Osteoblast (primary cell): ENCODE measurements at places on chromosomes 1 and 21. TPM values are rescaled to one million over a fixed set of nuclear protein-coding genes. Genes with fewer than 3 reads are reported as not detected.

SGIP1 gene
- 17.4 and 31.5 TPM in 2 replicates for total RNA-seq

CLCNKB gene
- total RNA-seq, result 0.29 and 0.36 TPM in 2 replicates

LHX8 gene
- not detected in 2 replicates for total RNA-seq

CRP gene
- total RNA-seq, result not detected in 2 replicates

AQP10 gene
- total RNA-seq, result not detected in 2 replicates

HTR6 gene
- total RNA-seq, result under 0.01 TPM in 1 of 2 replicates, not detected in the other

TRPM2 gene
- total RNA-seq, result under 0.01 and 0.36 TPM in 2 replicates

ARHGAP29 gene
- 13.3 and 17.0 TPM in 2 replicates for total RNA-seq

TPR gene
- 63.9 and 68.8 TPM in 2 replicates for total RNA-seq

NUDT4B gene
- 51.6 and 75.6 TPM in 2 replicates for total RNA-seq

IL20 gene
- not detected in 2 replicates for total RNA-seq

GFI1 gene
- under 0.01 TPM in 1 of 2 replicates, not detected in the other for total RNA-seq

CSDE1 gene
- 573 and 599 TPM in 2 replicates for total RNA-seq

NBPF4 gene
- total RNA-seq, result under 0.01 TPM in 1 of 2 replicates, not detected in the other

NKAIN1 gene
- total RNA-seq, result not detected in 2 replicates

FGR gene
- 0.29 and 0.36 TPM in 2 replicates for total RNA-seq
